ENCODE measurements at places on chromosomes 12 and 14.

- no peak for DNase-seq
Observed at GRCh38 chr14:61403411-61403810, 82.0 kb downstream of the PRKCH start.

- DNase-seq, result no peak
Observed at GRCh38 chr12:115169981-115170380, 486.0 kb upstream of the TBX3 start.

DNA sequence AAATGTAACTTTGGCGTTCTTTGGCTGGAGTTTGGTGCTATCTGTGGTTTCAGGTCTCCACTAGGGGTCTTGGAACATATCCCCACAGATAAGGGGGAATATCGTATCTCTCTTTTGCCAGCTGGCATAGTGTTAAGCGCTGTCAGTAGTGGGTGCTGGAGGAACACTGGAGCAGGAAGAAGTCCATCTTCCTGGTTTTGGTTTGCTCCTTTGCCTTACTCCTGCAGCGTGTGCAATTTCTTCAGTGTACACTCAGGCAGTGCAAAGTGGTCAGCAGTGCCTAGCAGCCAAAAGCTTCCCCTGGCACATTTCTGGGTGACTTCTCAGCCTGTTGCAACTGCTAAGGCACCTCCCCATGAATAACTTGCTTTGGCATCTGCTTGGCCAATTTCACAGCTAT lies 11.7 kb upstream of the RIPK3 start:
- no peak for DNase-seq

GRCh38 chr12:120475643-120476042 lies 6.1 kb upstream of the SRSF9 start:
- no peak for DNase-seq

DNA sequence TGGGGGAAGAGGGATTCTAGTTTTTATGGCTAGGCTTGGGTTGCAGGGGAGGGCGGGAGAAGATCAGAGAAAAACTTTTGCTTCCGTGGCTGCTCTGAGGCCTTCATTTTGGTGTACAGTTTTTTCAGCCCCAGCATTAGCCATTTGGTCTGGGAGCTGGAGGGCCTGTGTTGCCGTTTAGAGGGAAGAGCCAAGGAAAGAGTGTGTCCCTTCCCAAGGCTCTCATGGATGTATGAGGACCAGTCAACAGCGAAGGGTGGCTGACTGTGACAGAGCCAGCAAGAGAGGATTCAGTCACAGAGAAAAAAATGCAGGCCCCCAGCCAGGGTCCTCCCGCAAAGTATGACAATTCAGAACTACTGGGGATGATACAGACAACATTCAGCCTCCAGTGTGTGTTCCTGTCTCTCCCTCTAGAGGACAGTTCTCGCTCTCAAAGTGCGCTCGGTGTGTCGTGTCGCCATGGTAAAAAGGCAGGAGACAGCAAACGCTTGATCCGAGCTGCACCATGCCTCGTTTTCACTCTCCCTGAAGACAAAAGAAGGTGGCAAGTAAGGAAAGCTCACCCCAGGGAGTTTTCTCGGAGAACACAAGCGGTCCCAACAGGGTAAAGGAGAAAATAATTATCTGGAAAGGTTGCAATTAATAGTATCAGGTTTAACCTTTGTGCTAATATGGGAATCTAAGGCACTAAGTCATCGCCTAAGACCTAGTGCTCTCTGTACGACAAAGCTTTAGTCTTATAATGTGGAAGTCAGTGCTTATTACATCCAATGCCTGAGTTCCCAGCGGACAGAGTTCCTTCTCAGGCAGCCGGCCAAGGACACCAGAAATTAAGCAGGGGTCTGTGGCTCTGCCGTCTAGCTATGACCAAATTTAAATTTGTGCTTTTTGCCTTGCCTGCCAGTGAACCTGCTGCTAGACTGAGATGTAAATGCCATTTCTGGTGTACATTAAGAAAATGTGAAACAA lies 157.3 kb upstream of the PLXNC1 start:
- DNase-seq, result no peak

- DNase-seq, result no peak
Observed at GRCh38 chr12:19675361-19675760, 236.1 kb downstream of the AEBP2 start.

DNA sequence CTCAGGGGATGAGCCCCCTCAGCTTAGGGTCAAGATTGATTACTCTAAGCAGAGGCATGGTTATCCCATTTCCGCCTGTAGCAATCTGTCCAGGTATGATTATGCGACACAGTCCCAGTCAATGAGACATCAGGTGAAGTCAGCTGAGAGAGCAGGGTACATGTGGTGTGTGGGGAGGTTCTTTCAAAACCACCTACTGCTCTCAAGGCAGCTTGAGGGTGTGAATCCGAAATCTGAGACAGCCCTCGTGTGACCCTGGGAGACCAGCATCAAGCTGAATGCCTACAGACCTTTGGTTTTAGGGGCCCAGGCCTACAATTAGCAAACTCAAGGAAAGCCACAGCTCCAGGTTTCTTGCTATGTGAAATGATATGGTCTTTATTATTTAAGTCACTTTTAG lies 275.7 kb downstream of the ITPR2 start:
- no peak for DNase-seq

GRCh38 chr14:35534208-35534872 lies 376 bp downstream of the INSM2 start:
- DNase-seq, result peak; percentile 15

GRCh38 chr12:89636052-89636775 lies 72.4 kb downstream of the ATP2B1 start:
- no peak for DNase-seq

DNA sequence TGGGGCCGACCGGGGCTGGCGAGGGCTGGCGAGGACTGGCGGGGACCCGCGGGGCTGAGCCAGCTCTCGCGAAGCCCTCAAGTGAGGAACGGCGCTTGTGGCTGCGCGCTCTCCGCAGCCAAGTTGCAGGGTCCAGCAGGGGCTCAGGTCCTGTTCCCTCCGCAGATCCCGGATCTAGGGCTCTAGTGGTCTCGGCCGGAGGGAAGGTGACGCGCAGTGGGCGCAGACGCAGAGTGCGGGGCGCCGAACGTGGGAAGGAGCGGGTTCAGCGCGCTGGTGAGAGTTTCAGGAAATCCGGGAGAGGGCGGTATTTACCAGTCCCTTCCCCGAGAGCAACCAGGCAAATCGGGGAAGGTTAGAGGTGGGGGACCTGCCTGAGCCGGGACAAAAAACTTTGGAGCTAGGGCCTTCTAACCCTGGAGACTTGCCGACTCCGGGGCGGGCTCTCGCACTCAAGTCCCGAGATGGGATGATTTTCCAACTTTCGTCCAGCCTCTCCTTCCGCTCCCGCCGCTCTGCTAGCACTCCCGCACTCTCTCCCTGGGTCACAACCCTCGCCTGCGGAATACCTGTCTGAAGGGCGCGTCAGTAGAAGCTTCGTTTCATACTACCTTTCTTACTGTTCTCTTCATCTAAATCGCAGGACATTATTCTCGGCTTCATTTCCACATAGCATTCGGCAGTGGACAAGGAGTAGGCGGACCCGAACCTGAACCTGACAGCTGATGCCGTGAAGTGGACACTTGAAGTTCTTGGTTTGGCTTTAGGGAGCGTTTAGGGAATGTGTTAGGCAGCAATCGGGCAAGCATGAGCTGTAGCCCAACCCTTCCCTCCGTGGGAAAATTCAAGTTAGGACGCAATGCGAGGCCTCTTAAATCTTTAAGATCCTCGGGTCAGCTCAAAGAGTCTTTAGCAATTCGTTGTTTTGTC lies 13.6 kb upstream of the PAX9 start:
- DNase-seq, result no peak

GRCh38 chr12:79674629-79675028 lies 16.1 kb downstream of the PAWR start:
- DNase-seq, result no peak

DNA sequence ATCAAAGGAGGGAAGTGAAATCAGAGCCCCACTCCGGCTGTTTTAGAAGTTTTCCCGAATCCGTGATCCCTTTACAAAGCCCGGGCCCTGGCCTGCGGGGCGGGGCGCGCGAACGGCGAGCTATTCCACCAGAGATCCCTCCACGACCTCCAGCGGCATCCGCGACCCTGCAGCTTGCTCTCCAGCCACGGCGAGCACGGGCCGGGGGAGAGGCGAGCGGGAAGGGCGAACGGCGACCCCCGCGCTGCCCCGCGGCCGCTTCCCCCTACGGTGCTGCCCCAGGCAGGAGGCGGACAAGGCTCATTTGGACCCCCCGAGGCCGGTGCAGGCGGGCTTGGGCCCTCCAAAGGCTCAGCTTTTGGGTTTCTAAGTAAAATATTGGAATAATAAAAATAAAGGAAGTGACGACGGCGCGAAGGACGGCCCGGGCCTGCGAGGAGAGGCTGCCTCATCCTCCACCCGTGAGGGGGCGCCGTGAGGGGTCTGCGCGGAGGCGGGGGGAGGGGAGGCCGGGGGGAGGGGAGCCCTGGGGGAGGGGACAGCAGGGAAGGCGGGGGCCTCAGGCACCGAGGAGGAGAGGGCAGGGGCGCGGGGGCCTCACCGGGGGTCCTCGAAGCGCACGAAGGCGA lies 613 bp downstream of the SRSF9 start:
- no peak for DNase-seq

DNA sequence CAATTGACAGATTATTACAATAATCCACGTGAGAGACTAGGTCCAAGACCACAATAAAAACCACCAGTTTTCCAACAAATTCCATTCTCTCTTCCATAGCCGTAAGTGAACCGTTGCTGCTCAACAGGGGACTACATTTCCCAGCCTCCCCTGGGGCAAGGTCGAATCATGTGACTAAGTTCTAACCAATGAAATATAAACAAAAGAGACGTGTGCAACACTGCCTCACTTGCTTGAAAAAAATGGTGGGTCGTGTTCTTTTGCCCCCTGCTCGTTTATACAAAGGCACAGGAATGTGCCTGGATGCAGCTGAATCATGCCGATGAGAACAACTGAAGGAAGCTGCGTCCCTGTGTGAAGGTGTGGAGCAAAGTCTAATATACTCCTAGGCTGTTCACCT lies 51.1 kb downstream of the HSPB8 start:
- DNase-seq, result no peak

DNA sequence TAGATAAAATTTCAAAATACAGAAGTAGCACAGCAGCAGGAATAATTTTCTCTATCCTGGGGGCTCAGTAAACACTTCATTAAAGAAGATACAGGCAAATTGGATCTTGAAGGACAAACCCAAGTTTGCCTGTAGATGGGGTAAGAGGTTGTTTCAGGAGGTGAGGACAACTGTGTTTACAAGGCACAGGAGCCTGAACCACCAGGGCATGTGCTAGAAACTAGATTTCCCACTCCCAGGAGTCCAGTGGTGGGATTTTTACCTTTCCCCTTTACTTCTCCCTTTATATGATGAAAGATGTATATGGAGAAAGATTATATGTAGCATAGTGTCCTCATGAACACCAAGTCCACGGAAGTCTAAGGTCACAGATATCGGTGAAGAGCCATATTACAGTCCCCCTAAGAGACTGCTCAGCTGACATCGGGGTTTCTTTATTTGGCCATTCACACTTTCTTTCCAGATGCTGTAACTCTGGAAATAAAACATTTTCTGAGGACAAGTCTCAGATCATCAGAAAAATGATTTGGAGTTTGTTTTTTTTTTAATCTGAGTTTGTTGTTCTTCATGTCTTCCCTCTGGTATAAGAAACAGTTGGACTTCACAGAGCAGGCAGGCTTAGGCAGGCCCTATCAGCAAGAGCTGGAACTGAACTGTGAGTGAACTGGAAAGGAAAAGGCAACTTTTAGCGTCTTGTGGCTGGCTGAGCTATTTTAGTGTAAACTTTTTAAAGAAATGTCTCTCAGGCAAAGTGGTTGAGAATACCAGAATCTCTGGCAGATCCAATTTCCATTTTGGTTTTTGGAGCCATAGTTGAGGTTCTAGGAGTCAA lies 8.0 kb upstream of the EVL start:
- DNase-seq, result no peak

DNA sequence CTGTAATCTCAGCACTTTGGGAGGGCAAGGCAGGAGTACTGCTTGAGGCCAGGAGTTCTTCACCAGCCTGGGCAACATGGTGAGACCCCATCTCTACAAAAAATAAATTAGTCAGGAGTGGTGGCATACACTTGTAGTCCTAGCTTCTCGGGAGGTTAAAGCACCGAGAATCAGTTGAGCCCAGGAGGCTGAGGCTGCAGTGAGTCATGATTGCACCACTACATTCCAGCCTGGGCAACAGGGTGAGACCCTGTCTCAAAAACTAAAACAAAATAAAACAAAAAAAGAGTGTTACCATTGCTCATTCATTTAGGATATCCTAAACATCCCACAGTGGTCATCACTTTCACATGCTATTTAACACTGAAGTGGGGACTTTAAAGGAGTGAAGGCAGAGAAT lies 7.8 kb downstream of the NEK9 start:
- no peak for DNase-seq

DNA sequence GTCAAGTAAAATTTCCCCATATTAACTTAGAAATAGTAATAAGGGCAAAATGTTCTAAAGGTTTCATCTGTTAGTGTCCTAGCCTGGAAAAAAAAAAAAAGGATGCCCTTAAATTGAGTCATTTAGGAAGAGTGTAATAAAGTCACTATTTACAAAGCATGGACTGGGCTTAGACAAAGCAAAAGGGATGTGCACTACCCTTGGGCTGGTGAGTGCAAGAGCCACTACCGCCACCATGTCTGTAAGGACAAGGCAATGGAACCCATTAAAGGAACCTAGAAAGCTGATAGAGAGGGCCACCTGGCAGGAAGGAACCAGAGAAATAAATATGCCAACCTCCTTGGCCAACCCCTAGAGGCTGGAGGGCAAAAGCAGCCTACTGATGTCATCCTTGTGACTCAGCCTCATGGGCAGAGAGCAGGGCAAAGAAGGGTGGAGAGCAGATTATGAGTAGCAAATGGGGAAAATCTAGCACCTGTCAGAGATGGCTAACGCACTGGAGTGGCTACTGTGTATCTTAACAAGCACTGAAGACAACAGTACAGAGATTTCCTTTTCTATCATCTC lies 59.5 kb upstream of the FUT8 start:
- DNase-seq, result peak; percentile 31

- DNase-seq, result no peak
Observed at GRCh38 chr14:20789230-20789813, 8.3 kb downstream of the RNASE6 start.

GRCh38 chr14:22203036-22203435 lies 386.0 kb downstream of the DAD1 start:
- DNase-seq, result no peak

GRCh38 chr12:128069359-128069997 lies 197.5 kb upstream of the TMEM132C start:
- DNase-seq, result no peak

- no peak for DNase-seq
Observed at GRCh38 chr14:54166049-54166950, 209.7 kb upstream of the BMP4 start.

DNA sequence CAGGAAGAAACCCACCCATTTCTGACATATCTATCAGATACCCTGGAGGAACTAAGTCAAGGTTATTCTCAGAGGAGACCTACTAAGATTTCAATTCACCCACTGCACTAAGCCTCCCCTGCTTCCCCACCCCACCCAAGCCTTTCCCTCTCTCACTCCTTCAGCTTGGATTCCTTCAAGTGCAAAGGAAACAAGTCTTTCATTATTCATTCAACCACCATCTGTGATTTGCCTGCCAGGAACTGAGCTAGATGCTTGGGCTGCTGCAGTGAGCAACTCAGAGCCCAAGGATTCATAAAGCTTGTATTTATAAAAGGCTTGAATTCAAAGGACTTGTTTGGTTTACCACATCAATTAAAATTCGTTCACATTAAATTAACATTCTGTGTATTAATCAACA lies 161.3 kb downstream of the GXYLT1 start:
- no peak for DNase-seq

All from activated B cell treated with CpG ODN at 0.5 μM for 24 hours (primary cell).